ENCODE measurements at places on chromosomes 2 and 18.

DNA sequence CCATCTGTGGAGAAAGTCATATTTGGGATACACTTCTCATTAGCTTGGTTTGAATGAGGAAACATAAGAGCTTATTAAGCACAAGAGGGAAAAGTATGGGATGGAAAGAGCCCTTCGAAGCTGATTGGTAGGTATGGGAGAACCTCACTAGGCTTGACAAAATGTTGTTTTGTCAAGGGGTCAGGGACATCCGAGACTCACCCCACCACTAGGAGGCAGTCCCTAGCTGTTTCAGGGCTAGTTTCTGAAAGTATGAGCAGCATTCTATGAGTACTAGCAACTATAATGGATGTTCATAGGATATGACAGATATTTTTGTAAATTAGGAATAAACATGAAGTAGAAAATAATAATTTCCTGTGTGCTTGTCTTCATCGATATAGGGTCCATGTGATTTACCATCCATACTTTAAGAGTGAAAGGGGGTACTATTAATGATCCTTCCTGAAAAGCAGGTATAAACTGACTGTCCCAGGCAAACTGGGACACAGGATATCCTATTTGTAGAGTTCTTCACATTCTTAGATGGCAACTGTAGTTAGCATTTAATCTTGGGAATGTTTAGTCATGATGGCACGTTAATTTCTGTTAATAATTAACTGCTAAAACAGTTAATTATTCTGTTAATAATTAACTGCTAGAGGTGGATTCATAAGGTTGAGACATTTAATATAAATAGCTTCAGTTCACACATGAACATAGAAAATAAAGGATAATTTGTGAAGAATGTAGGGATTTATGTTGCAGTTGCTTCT, 28.4 kb downstream of the OTX1 start:
- DNase-seq: no peak

DNA sequence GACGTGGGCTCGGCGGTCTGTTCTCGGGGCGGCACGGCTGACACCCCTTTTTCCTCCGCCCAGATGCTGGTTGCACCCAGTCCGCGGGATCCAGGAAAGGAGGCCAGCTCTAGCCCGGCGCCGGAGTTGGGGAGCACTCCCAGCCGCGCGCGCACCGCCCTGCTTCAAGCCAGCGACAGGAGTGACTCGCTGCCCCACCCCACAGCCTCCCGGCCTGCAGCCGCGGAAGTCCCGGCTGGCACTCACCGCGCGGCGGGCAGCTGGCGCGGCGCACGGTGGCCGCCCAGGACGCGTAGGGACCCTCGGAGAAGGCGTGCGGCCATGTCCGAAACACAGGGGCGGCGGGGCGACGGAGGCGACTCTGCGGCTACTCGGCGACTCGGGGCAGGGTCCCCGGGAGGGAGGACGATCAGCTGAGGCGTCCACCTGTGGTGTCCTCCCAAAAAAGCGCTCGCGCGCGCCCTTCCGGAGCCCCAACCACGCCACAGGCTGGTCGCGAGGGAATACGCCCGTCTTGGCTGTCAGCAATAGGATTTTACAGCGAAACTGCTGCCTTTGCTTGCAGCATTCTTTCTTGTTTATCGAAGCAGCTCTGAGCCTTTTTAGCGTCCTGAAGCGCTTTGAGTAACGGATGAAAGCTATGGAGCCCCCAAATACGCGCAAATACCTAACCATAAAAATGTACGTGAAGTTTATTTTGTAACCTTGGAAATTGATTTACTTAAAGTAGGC, at the start of gene ACADL:
ACADL (minus strand) TSS at position 507 of the 732 bp plus-strand sequence; CDS start at position 323, 184 bp downstream.
- peak; percentile 10 for DNase-seq

DNA sequence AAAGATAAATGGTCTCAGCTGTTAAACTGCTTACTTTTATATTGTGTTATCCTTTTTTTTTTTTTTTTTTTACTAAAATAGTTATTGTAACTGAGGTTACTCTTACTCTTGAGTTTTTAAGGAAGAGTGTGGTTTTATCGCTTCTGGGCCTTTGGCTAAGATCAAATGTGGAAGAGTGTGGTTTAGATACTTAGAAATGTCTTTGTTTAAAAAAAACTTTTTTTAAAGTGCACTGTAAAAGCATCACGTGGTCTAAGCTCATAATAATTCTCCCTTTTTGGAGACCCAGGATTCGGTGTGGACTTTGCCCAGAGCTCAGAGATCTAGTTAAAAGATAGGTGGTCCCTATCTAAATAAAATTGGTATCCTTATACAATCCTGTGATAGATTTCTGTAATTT, 11.9 kb upstream of the OXER1 start:
- no peak for DNase-seq

- DNase-seq: no peak
Measured at GRCh38 chr2:224220586-224221255, 181.2 kb downstream of the FAM124B start.

GRCh38 chr2:127678531-127678930, 3.2 kb upstream of the LIMS2 start:
- no peak for DNase-seq

- no peak for DNase-seq
Measured at GRCh38 chr2:2887772-2888387, 489.7 kb downstream of the EIPR1 start.
